ENCODE measurements at places on chromosomes 3 and 15.

GRCh38 chr3:60917141-60917540, 334.1 kb downstream of the FHIT start:
- no peak for DNase-seq

GRCh38 chr3:108125550-108126071, 34.8 kb upstream of the CD47 start:
- DNase-seq = no peak

- DNase-seq = no peak
These were observed 406.8 kb downstream of the MCTP2 start for GRCh38 chr15:94638183-94638582.

GRCh38 chr3:61683549-61684236, 122.3 kb downstream of the PTPRG start:
- DNase-seq = peak; percentile 59

GRCh38 chr3:177599326-177599725, 402.0 kb upstream of the TBL1XR1 start:
- DNase-seq = no peak

DNA sequence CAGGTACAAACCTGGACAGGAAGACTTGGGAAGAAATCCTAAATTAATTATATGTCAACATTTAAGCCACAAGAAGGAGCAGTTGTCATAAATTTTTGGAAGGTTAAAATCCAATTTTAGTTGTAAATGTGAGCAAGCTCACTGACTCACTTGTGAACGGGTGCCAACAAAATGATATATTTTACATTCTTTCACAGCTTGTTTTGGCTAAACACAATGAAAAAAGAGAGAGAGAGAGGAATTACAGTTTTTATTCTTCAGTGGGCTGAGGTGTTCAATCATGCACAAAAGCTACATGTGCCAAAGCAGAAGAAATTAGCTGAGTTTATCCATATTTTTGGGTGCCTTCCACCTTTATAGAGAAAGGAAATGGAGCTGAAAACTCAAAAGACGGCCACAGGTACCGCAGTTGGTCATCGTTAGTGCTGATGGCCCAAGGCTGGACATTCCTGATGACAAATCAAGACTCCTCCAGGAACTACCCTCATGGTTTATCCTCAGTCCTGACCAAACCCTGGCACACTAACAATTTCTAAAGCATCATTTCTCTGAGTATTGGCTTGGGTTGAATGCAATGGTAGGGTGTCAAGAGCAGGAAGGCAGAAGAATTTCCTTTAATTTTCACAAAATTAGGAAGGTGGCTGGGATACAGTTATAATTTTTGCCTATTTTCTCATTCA, 37.6 kb upstream of the WNT5A start:
- peak; percentile 53 for DNase-seq
